ENCODE measurements at places on chromosomes 1 and 21. TPM values are rescaled to one million over a fixed set of nuclear protein-coding genes. Genes with fewer than 3 reads are reported as not detected.

- H3K36me3 ChIP-seq: no peaks in the 10 kb centered on the region
- H3K4me3 ChIP-seq: no peak overlapping the region
- peaks cover 3% of the 10 kb centered on the region for H3K4me1 ChIP-seq
- DNase-seq: no peak
- H3K27me3 ChIP-seq: no peaks in the 10 kb centered on the region
These were observed 42.8 kb upstream of the MAGOH start for GRCh38 chr1:53281133-53281532.

Gene DIO1
- polyA plus RNA-seq: not detected

GRCh38 chr1:193241132-193241827 is 54.9 kb upstream of the B3GALT2 start:
- H3K36me3 ChIP-seq: peaks cover 68% of the 10 kb centered on the region
- DNase-seq: no peak
- peak overlapping the region; percentile 83 for H3K27ac ChIP-seq
- peaks cover 36% of the 10 kb centered on the region for H3K4me1 ChIP-seq
- H3K27me3 ChIP-seq: no peaks in the 10 kb centered on the region
- no peak overlapping the region for H3K4me3 ChIP-seq

GRCh38 chr1:63888984-63889383 is 115.2 kb downstream of the ROR1 start:
- peaks cover 34% of the 10 kb centered on the region for H3K4me1 ChIP-seq
- H3K27ac ChIP-seq: no peak overlapping the region
- no peak for DNase-seq
- no peak overlapping the region for H3K4me3 ChIP-seq
- no peaks in the 10 kb centered on the region for H3K27me3 ChIP-seq
- H3K36me3 ChIP-seq: no peaks in the 10 kb centered on the region

Gene GPR25
- polyA plus RNA-seq: 0.94 TPM
